ENCODE measurements at places on chromosomes 4 and X. TPM values are rescaled to one million over a fixed set of nuclear protein-coding genes. Genes with fewer than 3 reads are reported as not detected.

Gene RGN
- 5.3 TPM for total RNA-seq

Gene NAP1L3
- total RNA-seq = 4.7 TPM

GRCh38 chr4:44777115-44777514 lies 50.8 kb upstream of the GNPDA2 start:
- DNase-seq = no peak
- no peaks in the 10 kb centered on the region for H3K36me3 ChIP-seq
- no peak overlapping the region for H3K27ac ChIP-seq
- H3K4me3 ChIP-seq = no peak overlapping the region
- no peaks in the 10 kb centered on the region for H3K27me3 ChIP-seq
- no peaks in the 10 kb centered on the region for H3K4me1 ChIP-seq

DNA sequence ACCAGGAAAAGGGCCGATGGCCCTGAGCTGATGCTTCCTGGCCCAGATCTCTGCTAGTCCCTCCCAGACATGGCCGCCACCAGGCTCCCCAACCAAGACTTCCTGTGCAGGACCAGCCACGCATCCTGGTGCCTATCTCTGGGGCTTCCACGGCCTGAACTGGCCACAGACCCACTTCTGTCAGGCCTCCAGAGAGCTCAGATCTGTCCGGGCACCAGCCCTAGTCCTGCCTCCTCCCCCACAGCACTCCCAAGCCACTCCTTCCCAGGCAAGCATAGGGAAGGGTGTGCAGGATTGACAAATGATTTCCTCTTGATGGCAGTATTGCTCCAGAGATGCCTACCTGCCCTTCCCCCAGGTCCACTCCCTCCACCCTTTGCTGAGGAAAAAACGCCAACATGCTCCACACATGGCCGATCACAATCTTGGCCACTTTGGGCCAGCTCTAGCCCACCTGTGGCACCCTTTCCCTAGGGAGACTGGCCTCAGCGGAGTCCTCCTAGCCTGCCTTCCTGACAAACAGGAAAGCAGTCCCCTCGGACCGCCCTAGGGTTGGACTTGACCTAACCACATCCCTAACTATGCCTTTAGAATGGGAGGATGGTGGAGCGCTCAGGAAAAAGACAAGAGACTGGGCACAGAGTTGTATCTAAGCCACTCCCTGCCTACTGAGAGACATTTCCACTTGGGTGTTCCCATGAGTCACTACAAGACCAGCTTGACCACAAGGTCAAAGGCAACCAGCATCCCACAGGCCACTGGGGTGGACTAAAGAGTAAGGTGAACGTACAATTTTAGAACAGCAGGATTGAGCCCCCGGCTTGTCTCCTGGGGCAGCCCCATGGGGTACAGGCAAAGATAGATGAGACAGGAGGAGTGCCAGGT lies 277.5 kb upstream of the AGTR2 start:
- H3K4me1 ChIP-seq = no peaks in the 10 kb centered on the region
- H3K36me3 ChIP-seq = peaks cover 6% of the 10 kb centered on the region
- no peak overlapping the region for H3K4me3 ChIP-seq
- no peaks in the 10 kb centered on the region for H3K27me3 ChIP-seq
